Activated CD8-positive, alpha-beta memory T cell treated with anti-CD3 and anti-CD28 coated beads for 4 hours (primary cell): ENCODE measurements at places on chromosomes 1 and 21.
A peak's percentile ranks its signal among the peaks of the same experiment; 100 is the strongest.

DNA sequence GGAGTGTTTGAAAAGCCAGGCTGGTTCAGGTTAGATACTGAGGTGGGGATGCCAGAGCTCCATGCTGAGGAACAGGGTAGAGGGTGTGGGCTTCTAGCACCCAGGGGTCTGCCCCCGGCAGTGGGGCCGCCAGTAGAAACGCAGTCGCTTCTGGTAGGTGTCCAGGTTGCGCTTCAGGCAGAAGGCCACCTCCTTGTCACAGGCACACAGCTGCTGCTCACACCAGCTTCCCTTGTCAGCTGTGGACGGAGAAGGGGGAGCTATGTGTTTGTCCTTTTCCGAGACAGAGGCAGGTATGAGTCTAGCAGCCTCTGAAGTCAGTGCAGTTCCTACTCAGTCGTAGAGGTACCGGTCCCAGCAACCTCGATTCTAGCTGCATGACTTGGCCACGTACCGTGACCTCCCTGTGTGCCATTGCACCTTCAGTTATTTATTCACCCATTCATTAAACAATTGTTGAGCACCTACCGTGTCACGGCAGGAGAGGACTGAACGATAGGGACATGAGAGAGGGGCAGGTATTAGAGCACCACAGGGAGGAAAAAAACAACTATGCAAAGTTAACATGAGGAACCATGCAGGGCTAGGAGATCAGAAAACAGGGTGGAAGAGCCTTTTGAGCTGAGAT lies 5.2 kb downstream of the PLA2G2D start:
- DNase-seq: no peak

- DNase-seq: no peak
Observed at GRCh38 chr1:204692325-204692840, 6.8 kb upstream of the LRRN2 start.

DNA sequence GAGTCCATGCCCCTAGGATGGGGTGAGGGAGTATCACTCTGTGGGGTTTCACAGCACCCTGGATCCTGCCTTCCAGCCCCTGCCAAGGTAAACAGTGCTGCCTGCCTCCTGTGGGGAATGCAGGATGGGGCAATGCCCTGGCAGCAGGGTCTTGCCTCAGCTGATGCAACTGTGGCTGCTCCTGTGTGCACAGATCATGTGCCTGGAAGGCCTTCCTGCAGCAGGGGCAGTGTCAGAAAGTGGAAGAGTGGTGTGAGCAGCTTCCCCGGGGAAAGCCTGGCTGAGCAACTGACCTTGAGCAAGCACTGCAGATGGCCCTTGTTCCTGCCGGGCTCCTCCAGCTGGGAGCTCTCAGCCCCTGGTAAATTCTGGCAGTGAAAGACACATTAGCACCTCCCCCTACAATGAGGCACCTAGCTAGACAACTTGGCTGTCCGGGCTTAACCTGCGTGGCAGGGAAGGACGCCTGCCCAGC lies 9.9 kb downstream of the TOR3A start:
- DNase-seq: no peak

DNA sequence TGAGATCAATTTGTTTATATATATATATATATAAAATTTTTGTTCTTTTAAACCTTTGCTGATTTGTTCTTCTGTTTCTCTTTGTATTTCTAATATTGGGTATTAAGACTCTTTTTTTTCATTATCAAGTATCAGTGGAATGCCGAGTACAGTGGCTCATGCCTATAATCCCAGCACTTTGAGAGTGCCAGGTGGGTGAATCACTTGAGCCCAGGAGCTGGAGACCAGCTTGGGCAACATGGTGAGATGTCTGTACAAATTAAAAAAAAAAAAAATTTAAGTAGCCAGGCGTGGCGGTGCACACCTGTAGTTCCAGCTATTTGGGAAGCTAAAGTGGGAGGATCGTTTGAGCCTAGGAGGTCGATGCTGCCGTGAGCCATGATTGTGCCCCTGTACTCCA lies 67.1 kb downstream of the MAST2 start:
- no peak for DNase-seq

- DNase-seq: no peak
Observed at GRCh38 chr1:212600980-212601379, 7.6 kb upstream of the ATF3 start.

GRCh38 chr1:39105061-39105840 lies 79.1 kb downstream of the NDUFS5 start:
- DNase-seq: peak; percentile 31

DNA sequence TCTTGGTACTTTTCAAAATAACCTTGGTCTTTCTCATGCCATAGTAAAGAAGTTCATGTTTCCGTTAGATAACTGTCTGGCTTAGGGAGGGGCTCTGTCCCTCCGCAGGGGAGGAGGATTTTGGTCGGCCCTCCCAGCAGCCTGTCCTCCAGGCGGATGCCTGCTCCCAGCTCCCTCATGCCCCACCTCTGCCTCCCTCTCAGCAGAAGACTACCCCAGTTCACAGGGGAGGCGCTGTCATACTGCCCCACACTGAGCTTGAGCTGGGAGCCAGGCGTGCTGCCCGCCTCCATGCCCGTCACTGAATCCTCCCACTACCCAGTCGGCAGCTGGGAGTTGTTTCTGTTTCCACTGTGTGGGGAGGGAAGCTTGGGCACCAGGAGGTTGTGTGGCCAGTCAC lies 127.3 kb downstream of the CAMTA1 start:
- DNase-seq: no peak

DNA sequence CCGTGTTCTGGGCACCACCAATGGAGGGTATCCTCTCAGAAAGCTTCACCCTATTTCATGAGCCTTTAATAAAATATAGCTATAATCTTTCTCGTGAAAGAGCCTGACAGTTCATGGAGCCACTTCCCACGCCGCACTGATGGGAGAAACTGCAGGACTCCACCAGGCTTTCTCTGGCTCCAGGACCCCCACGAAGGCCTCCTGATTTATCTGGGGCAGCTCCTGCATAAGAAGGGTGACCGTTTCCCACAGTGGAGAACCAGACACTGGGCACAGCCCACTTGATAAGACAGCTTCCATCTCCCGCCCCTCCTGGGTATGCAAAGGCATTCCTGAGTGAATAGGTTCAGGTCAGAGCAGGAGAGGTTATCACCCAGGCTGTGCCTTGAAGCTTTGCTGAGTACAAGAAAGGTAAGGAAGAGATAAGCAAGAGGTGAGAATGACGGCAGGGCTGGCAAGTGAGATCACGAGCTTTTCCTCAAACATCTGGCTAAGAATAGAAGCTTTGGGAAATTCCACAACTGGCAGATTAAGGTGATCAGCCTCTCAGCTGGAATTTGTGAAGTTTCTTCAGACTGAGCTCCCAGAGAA lies 499.8 kb downstream of the KIF26B start:
- no peak for DNase-seq
